GM19239 (cell line): ENCODE measurements at places on chromosomes 12 and 14.

DNA sequence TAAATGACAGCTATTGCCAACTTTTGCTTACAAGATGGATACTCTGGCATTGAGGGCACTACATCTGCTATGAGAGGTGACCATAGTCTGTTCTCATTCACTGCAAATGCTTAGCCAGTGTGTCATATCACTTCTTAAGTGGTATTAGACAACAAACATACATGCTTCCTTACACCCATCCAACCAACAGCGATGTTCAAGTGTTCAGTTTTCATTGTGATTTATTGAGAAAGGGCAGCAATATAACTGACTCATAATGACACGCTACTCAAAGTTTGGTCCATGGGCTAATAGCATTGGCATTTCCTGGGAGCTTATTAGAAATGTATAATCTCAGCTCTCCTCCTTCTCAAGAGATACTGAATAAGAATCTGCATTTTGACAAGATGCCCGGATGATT lies 181.7 kb downstream of the NPAS3 start:
- DNase-seq = no peak

GRCh38 chr14:67963960-67964812 lies 144.6 kb downstream of the RAD51B start:
- no peak for DNase-seq

GRCh38 chr14:94583557-94583956 lies 2.3 kb downstream of the SERPINA5 start:
- DNase-seq = no peak

DNA sequence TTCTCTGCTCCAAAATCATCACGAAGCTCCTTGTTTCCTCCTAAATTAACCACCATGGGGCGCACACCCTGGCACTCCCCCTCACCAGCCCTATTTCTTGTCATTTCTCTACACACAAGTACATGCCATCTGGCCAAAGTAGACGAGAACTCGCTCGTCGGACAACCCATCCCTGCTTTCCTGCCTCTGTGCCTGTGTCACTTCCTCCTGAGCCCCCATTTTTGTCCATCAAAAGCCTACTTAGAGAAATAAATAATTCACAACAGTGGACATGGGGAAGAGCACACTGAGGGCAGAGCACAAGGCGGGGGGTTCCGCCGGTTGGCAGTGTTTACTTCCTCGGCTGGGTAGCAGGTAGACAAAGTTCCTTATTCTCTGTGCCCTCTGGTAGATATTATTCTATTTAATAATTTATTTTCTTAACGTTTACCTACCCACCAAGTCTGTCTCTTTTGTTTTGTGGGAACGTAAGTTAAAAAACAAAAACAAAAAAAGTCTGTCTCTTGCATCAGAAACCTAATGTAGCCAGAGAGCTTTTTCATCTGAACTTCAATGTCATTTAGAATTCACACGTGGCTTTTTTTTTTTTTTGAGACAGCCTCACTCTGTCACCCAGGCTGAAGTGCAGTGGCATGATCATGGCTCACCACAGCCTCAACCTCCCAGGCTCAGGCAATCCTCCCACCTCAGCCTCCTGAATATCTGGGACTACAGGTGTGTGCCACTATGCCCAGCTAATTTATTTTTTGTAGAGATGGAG lies 6.0 kb downstream of the VPS37B start:
- no peak for DNase-seq

- no peak for DNase-seq
Measured at GRCh38 chr14:71348817-71349216, 441.6 kb downstream of the PCNX1 start.

DNA sequence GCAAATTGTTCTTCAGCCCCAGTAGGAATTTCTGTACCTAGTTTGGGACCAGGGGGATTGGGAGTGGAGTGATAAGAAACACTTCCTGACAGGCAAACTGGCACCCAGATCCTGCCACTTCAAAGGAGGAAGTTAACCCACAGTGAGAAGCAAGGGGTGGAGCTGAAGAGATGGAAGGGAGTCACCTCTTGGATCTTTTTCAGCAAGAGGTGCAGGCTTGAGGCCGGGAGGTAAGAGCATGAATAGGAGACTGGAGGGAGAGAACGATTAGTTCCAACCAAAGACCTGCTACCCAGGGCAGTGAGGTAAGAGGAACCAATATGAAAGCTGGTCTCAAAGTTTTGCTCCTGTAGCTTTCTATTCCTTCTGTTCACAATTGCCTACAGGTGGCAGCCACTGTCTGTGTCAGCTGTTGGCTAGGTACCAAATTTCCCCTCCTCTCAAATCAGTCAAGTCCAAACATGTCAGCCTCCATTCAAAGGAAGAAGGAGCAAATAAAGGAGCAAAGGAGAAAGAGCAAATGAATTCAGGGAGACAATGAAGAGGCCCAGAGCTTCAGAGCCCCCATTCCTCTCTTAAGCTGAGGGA lies 14.9 kb upstream of the TAC3 start:
- DNase-seq = peak; percentile 33

- DNase-seq = peak; percentile 71
Measured at GRCh38 chr12:110661337-110661972, 27.5 kb downstream of the HVCN1 start.

DNA sequence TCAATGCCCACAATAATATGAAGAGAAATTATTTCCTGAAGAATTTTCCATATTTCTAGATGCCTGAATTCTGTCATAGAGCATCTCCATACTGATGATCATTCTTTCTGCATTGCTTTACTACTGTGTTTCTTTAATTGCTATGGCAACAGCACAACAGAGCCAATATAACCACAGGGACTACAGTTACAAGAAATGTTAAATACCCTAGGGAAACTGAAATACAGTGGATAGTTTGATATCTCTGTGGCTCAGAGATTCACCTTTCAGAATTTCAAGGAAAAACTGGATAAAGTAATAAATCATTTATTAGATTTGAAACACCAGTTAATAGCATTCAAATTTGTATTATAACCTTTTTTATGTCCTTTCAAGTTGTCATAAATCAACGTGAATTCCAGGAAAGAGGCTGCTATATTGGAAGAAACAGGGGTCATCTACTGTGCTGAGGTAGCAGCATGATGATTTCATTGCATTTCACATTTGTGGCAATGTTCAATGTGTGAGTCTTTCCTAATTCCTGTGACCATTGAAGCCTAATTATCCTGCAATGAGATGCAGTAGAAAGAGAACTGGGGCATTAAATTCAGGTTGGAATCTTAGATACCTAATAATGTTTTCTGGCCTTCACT lies 267.1 kb downstream of the LRFN5 start:
- no peak for DNase-seq

DNA sequence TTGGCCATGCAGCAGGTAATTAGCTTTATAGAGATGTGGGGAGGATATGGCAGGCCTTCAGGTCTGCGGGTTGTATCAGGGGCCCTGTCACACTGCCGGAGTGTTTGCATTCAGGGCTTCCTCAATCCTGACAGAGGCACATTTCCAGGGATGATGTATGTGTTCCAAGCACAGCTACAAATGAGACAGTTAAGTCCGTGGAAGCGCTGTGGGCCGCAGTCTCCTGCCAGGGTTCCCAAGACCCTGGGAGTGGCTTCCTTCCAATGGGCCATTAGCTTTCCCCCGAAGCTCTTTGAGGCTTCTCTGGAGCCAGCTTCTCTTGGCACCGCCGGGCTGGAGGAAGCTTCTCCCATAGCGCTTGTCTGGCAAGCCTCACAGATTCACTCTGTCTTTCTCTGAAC lies 1524.7 kb upstream of the TMEM132C start:
- DNase-seq = no peak

DNA sequence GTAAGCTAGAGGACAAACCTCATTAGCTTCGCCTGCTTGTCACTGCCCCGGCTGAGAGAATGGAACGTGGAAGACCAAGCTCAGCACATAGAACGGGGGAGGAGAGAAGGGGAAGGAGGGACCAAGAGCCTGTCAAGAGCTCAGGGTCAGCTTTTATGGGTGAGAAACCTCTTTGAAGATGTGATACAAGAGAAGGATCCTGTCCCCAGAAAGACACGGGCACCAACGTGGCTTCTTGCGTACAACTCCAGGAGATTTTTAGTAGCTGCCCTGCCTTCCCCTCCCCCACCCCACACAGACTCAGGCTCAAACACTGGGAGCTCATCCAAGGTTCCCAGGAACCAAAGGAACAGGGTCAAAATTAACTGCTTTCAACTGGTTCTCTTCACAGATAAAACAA lies 34.7 kb downstream of the APPL2 start:
- DNase-seq = no peak

- no peak for DNase-seq
Measured at GRCh38 chr12:79532907-79533288, 157.9 kb downstream of the PAWR start.

- no peak for DNase-seq
Measured at GRCh38 chr14:106831322-106831720, 1304.9 kb downstream of the TMEM121 start.
